Skin of body (tissue), 3 donors: ENCODE measurements at places on chromosomes 6 and 20.

- DNase-seq = no peak
Measured at GRCh38 chr6:33433001-33433543, 13.2 kb downstream of the SYNGAP1 start.

DNA sequence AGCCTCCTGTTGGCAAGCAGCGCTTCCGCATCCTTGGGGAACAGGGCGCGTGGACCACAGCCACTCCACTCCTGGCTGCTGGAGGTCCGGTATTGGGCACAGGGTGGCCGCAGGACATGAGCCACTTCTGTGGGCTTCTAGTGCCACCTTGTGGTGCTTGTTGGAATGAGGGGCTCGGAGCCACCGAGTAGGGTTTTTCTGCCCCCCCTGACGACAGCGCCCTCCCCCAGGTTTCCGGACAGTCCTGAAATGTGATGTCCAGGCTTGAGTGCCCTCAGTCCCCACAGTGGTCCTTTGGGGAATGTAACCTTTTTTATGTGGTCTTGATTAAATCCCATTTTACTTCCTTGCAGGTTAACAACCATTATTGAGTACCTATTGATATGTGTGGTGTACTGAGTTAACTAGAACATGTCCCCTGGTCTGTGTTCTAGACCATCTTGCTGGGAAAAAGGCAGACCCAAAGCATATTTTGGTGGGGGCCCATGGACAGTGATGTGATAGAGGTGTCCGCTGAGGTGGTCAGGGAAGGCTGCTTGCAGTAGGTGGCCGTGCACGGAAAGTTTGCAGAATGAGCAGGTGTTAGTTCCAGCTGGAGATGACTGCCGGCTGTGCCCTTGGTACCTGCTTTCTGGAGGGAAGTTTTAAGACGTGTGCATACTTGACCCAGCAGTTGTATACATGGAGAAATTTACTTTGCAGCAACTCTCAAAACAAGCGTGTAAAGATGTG, 70.0 kb downstream of the PTPN1 start:
- no peak for DNase-seq

DNA sequence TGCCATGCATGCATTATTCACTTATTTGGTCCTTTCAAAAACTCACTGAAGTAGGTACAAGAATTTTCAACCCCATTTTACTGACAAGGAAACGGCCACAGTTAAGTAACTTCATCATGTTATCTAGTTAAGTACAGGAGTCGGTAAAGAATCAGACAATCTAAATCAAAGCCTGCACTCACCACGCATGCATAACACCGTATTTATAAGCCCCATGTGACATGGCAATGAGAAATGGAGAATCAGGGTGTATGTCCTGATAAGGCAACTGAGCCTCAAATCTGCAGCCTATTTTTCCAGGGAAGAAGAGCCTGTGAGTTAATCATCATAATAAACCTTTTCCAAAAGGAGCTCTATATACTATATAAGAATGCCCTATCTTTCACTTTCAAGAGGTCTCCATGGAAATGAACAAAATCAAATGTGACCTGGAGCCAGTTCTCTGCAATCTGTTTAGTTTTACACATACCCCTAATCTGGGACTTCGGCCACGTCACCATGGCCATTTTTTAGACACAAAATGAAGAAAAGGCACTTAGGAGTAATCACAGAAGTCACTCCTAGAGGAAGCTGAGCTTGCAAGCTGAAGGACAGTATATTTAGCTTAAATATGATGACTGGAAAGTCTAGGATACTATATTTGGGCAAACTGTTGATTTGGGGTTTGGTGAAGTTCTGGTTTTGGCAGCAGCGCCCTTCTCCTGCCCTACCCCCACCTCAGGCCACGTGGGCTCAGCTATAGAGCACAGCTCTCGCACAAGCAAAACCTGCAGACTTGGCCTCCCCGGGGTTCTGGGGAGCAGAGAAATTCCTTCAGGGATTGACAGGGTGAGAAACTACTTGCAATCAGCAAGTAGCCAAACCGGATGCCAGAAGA, 19.2 kb downstream of the TRAM2 start:
- no peak for DNase-seq

GRCh38 chr6:109512271-109512817, 29.3 kb upstream of the ZBTB24 start:
- DNase-seq = no peak

DNA sequence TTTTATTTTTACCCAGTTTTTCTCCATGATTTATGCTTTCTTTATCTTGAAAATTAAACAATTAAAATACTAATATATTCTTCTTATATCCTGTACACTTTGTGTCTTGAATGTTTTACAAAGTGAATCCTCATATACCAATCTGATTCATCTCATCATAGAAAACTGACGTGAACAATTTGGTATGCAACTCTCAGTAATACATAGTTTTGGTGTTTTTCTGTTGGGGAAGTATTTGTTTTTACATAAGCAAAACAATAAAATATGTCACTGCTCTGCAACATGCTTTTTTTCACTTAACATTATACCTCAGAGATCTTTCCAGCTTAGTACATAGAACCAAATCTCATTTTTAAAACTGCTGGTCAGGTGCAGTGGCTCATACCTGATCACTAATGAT, 14.7 kb downstream of the DNAAF9 start:
- no peak for DNase-seq

DNA sequence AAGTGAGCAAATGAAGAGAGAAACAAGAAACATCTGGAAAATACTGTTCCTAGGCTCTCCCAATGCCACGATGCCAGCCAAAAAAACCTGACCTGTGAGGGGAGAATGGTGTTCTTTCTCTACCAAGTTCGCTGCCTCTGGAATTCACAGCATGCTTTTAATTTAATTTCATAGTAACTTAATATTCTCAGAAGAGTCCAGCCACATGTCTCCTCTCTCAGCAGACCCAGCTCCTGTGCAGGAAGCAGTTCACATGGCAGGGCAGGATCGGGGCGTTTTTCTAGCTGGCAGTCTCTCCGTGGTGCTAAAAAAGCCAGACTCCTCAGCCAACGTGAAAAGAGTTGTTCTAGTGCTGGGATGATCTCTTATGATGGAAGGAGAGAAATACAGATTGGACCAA, 57.5 kb downstream of the BFSP1 start:
- no peak for DNase-seq

DNA sequence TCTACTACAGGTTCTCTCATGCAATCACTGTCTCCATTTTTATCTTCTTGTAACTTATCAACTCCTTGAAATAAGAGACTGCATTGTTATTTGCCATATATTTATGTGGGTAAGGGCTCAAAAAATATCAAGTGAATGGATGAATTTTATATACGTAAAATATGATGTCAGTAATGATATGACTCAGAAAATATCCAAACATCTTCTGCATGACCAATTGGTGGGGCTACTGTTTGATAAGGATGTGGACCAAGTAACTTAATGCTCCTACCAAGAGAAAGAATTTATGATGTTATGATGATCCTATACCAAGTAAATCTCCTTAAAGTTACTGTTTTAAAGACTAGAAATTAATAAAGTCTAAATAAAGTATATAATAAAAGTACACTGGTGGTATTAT, 103.7 kb downstream of the OGFRL1 start:
- no peak for DNase-seq
